Right lobe of liver (tissue), 6 donors: ENCODE measurements at places on chromosomes 2 and 18. TPM values are rescaled to one million over a fixed set of nuclear protein-coding genes. Genes with fewer than 3 reads are reported as not detected.

MBOAT2 gene
- 1.7 TPM for total RNA-seq

APCDD1 gene
- 0.42 TPM for total RNA-seq

LIPG gene
- total RNA-seq: 36.3 TPM

DNA sequence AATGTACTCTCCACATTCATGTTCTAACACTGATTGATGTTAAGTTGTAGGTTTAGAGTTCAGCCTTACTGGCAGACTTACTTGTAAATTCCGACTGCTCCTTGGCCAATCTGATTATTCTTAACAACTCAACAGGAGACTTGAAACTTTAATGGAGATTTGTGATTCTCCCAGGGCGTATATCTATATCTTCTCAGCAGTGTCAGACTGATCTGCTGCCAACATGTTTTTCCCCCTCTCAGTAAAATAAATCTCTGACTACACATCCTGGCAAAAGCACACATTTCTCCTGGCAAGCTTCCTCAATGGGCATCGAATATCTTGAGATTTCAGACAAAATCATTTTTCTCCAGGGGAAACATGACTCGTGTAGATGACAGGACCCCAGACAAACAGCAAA is 1041.2 kb downstream of the DPP10 start:
- H3K27ac ChIP-seq: no peak overlapping the region
- H3K4me1 ChIP-seq: no peaks in the 10 kb centered on the region
- no peak overlapping the region for H3K4me3 ChIP-seq
- H3K27me3 ChIP-seq: no peaks in the 10 kb centered on the region
- no peaks in the 10 kb centered on the region for H3K36me3 ChIP-seq

DNA sequence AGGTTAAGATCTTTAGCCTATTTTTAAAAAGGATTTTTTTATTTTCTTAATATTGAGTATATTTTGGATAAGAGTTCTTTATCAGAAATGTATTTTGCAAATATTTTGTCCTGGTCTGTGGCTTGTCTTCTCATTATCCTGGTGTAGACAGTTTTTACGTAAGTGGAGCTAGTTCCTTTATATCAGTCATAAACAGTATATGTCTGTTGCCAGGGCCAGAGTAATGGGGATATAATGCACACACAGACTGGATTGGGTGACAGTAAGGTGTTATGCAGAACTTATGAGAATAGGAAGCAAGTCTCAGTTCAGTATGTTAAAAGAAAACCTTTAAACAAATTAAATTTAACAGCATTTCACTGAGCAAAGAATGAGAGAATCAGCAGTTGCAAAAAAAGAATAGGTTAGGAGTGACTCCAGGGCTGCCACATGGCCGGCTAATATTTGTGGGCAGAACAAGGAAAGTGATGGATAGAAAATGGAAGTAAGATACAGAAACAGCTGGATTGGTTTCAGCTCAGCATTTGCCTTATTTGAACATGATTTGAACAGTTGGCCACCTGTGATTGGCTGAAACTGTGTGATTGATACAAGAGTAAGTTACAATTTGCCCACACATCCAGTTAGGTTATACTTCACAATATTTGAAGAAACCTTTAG is 61.1 kb upstream of the ZNG1B start:
- H3K4me1 ChIP-seq: no peaks in the 10 kb centered on the region
- no peak for DNase-seq
- no peak overlapping the region for H3K4me3 ChIP-seq
- H3K27ac ChIP-seq: peak overlapping the region; percentile 38
- H3K36me3 ChIP-seq: no peaks in the 10 kb centered on the region

GRCh38 chr2:3784731-3785130 is 81.4 kb downstream of the DCDC2C start:
- no peak overlapping the region for H3K27ac ChIP-seq
- no peaks in the 10 kb centered on the region for H3K4me1 ChIP-seq
- no peaks in the 10 kb centered on the region for H3K27me3 ChIP-seq
- DNase-seq: no peak
- H3K4me3 ChIP-seq: no peak overlapping the region

DNA sequence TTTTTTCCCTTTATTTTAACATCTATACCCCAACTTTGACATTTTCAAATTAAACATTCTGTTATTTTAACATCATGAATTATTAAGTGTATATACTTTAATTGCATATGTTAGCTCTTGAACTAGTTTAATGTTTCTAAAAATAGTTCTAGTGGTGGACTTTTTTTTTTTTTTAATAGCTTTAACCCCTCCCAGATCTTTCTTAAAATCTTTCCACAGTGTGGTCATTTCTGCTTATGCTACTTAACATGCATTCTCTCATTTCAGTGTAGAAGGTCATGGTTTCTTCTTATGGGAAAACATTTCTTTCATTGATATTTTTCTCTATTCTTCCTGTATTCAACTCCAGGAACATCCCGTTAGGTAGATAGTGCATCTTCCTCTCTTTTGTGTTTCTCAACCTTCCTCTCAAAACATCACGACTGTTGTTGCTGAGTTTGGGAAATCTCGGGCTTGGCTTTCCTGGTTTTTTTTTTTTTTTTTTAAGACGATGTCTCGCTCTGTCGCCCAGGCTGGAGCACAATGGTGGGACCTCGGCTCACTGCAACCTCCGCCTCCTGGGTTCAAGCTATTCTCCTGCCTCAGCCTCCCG is 849 bp upstream of the TMEM18 start:
- H3K27me3 ChIP-seq: no peaks in the 10 kb centered on the region
- DNase-seq: no peak
- peak overlapping the region; percentile 89 for H3K4me3 ChIP-seq
- peak overlapping the region; percentile 98 for H3K27ac ChIP-seq
- no peaks in the 10 kb centered on the region for H3K4me1 ChIP-seq

- H3K27ac ChIP-seq: no peak overlapping the region
- H3K4me3 ChIP-seq: no peak overlapping the region
- H3K36me3 ChIP-seq: no peaks in the 10 kb centered on the region
- no peaks in the 10 kb centered on the region for H3K4me1 ChIP-seq
Measured at GRCh38 chr18:58562999-58563667, 65.8 kb downstream of the ALPK2 start.

GRCh38 chr2:41998186-41999127 is 49.4 kb upstream of the PKDCC start:
- H3K27me3 ChIP-seq: no peaks in the 10 kb centered on the region
- no peaks in the 10 kb centered on the region for H3K36me3 ChIP-seq
- no peak overlapping the region for H3K27ac ChIP-seq

- no peaks in the 10 kb centered on the region for H3K27me3 ChIP-seq
- H3K4me3 ChIP-seq: no peak overlapping the region
- H3K27ac ChIP-seq: no peak overlapping the region
Measured at GRCh38 chr2:217946051-217946450, 56.7 kb downstream of the TNS1 start.

DNA sequence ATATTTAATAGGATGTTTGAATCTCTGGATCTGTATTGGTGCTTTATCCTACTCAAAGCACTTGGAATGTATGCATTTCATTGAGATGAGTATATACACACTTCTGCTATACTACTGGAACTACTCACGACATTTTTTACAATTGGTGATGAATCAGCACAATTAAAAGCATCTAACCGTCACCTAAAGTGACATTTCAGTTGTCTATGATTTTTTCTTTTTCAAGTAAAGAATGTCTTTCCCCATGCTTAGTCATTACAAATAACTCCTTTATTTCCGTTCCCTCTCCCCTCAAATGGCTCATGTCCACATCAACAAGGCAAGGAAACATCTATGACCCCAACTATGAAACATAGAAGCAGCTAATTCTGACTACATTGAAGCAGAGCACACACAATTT is 77.3 kb downstream of the CLIP4 start:
- H3K4me3 ChIP-seq: no peak overlapping the region
- no peak overlapping the region for H3K27ac ChIP-seq
- no peaks in the 10 kb centered on the region for H3K27me3 ChIP-seq
- no peak for DNase-seq

GRCh38 chr2:157087373-157088002 is 170.0 kb upstream of the GALNT5 start:
- H3K27ac ChIP-seq: no peak overlapping the region
- H3K27me3 ChIP-seq: no peaks in the 10 kb centered on the region
- peak; percentile 9 for DNase-seq
- no peaks in the 10 kb centered on the region for H3K4me1 ChIP-seq

DNA sequence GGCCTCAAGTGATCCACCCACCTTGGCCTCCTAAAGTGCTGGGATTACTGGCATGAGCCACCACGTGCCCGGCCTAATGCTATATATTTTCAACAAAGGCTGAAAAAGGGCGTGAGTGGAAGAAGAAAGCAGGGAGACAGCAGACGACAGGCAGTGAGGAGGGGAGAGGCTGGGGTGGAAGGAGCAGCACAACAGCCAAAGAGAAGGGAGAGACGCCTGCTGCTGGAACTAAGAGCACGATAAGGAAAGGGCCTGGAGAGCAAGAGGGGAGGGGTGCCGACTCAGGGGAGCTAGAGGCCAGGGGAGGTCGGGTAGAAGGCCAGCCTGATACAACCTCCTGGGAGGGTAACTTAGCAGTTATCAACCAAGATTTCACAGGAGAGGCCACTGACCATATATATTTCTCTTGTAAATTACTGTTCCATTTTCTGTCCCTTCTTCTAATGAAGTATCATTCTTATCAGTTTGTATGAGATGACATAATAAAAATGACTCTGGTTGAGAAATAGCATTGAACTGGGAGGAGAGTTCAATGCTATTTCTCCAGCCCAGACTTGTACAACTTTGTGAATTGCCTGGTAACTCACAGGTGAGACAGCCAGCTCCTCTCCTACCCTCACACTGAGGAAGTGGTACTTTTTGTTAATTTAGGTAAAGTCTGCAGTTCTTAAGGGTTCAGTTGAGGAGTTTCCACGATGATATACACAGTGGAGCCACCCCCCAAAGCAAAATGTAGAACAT is 5.8 kb upstream of the RNU4ATAC start:
- no peaks in the 10 kb centered on the region for H3K4me1 ChIP-seq
- no peaks in the 10 kb centered on the region for H3K36me3 ChIP-seq
- H3K27ac ChIP-seq: no peak overlapping the region
- DNase-seq: no peak
- H3K4me3 ChIP-seq: no peak overlapping the region

DNA sequence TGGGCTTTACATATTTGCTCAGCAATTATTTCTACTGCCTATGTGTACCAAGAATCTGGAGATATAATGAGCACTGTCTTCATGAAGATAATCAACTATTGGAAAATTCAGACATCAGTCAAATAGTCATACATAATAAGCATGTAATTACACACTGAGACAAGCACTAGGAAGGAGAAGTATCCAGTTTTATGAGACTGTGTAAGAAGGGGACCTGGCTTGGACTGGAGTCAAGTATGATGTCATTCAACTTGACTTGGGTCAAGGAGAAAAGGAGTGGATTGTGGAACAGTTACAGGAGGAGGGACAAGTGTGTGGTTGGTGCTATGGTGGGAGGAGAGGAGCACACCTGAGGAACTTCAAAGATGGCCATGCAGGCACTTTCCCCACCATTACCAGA is 419.8 kb upstream of the TRIB2 start:
- H3K4me1 ChIP-seq: no peaks in the 10 kb centered on the region
- H3K27me3 ChIP-seq: no peaks in the 10 kb centered on the region
- no peaks in the 10 kb centered on the region for H3K36me3 ChIP-seq
- H3K27ac ChIP-seq: no peak overlapping the region
- no peak for DNase-seq

- no peak overlapping the region for H3K4me3 ChIP-seq
- DNase-seq: no peak
- no peaks in the 10 kb centered on the region for H3K36me3 ChIP-seq
- no peak overlapping the region for H3K27ac ChIP-seq
Measured at GRCh38 chr2:168770796-168771195, 31.6 kb upstream of the NOSTRIN start.

DNA sequence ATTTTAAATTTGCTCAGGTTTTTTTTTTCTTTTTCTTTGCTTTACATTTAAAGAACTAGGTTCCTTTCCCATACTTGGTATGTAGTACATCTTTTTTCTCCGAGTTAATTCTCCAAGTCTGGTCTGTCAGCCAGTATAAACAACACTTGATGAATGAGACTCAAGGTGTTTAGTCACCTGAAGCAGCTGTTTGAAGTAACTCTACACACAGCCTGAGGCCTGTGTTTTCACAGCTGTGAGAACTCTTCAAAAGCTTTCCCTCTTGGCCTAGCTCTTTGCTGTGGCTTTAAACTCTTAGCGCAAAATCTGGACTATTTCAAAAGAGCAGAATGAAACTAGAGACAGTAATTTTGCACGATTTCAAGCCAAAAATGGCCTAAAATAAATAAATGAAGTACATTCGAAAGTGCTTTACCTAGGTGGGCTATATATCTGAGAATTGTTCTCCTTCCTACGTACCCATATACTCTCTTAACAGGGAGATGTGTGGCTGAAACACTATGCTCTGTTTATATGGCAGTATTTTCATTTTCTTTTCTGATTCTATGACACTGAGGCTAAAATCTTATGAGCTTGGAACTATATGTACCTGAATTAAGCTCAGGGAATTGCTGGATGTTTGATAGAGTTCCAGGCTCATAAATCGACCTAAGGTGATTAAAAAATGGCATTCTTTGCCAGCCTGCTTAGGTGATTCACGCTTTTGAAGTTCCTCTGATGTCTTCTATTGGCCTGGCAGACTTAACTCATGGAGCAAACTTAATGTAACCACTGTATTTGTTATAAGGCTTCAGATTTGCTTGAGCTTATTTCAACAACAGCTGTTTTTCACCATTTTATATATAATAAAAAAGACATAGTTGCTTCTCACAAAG is 1044.1 kb upstream of the ZEB2 start:
- H3K36me3 ChIP-seq: no peaks in the 10 kb centered on the region
- no peaks in the 10 kb centered on the region for H3K4me1 ChIP-seq
- no peaks in the 10 kb centered on the region for H3K27me3 ChIP-seq
- no peak overlapping the region for H3K27ac ChIP-seq
- DNase-seq: no peak

- H3K27me3 ChIP-seq: no peaks in the 10 kb centered on the region
- no peaks in the 10 kb centered on the region for H3K36me3 ChIP-seq
- H3K4me3 ChIP-seq: no peak overlapping the region
- H3K4me1 ChIP-seq: no peaks in the 10 kb centered on the region
Measured at GRCh38 chr18:6221602-6222014, 193.1 kb downstream of the L3MBTL4 start.

GRCh38 chr2:179954026-179954425 is 53.1 kb downstream of the CWC22 start:
- no peak overlapping the region for H3K4me3 ChIP-seq
- H3K36me3 ChIP-seq: peaks cover 41% of the 10 kb centered on the region
- DNase-seq: no peak
- H3K4me1 ChIP-seq: no peaks in the 10 kb centered on the region
- no peak overlapping the region for H3K27ac ChIP-seq
- no peaks in the 10 kb centered on the region for H3K27me3 ChIP-seq

GRCh38 chr2:55718165-55719008 is 24.7 kb upstream of the PNPT1 start:
- H3K36me3 ChIP-seq: no peaks in the 10 kb centered on the region
- H3K4me1 ChIP-seq: no peaks in the 10 kb centered on the region
- DNase-seq: no peak
- H3K27me3 ChIP-seq: no peaks in the 10 kb centered on the region
- H3K4me3 ChIP-seq: no peak overlapping the region

DNA sequence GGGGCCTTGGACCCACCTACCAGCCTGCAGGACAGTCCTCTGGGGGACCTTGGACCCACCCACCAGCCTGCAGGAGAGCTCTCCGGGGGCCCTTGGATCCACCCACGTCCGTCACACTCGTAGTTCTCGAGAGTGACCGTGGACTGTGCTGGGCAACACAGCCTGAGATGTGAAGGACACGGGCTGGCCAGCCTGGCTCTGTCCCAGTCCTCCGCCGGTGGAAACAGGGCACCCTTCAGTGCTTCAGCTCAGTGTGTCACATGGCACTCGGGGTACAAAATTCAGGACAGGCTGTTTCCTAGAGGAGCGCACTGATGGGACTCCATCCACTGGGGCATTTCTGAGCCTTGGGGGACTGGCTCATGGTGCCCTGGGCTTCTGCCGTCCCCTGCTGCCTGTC is 212.0 kb downstream of the TWIST2 start:
- H3K4me1 ChIP-seq: no peaks in the 10 kb centered on the region
- no peaks in the 10 kb centered on the region for H3K27me3 ChIP-seq
